ENCODE measurements at places on chromosomes 6 and 20. TPM values are rescaled to one million over a fixed set of nuclear protein-coding genes. Genes with fewer than 3 reads are reported as not detected.

Gene TRAPPC3L
- total RNA-seq, result not detected

Gene CALHM5
- total RNA-seq, result 0.08 TPM

Gene TUBE1
- 9.5 TPM for total RNA-seq

GRCh38 chr6:139271056-139271455, 20.7 kb downstream of the TXLNB start:
- DNase-seq, result no peak

DNA sequence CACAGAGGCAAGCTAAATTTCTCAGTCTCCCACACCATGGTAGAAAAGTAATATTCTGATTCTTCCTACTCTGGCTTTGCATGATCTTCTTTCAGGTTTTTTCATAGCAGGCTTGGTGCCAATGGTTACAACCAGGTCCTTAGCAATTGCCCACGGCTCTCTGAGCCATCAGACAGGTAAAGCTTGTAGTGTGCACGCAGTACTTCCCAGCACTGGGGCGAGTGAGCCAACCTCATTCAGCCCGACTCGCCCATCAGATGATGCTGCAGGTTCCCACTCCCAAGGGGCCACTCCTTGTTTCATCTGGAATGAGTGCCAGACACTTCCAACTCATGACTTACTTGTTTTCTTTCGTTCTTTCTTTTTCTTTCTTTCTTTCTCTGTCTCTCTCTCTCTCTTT, 78.3 kb downstream of the PERP start:
- DNase-seq, result no peak

GRCh38 chr6:82364087-82365015, 734 bp downstream of the TPBG start:
- peak; percentile 58 for DNase-seq
